ENCODE measurements at places on chromosomes 6 and 20. TPM values are rescaled to one million over a fixed set of nuclear protein-coding genes. Genes with fewer than 3 reads are reported as not detected.

SLC22A16 gene
- total RNA-seq, result not detected

GMNN gene
- total RNA-seq, result 9.9 TPM

PNPLA1 gene
- not detected for total RNA-seq

LRRN4 gene
- total RNA-seq, result not detected

LY6G6C gene
- not detected for total RNA-seq

HTR1E gene
- total RNA-seq, result not detected

HLA-G gene
- total RNA-seq, result 0.16 TPM

GABRR2 gene
- 0.16 TPM for total RNA-seq

QRSL1 gene
- 7.3 TPM for total RNA-seq

ADGRB3 gene
- 0.16 TPM for total RNA-seq

GSTA2 gene
- not detected for total RNA-seq

TNFAIP3 gene
- 3.7 TPM for total RNA-seq

SPTLC3 gene
- 4.6 TPM for total RNA-seq

TMEM170B gene
- 0.32 TPM for total RNA-seq

ARFRP1 gene
- 36.7 TPM for total RNA-seq

HEY2 gene
- total RNA-seq, result not detected

KCNK16 gene
- total RNA-seq, result not detected

FABP7 gene
- not detected for total RNA-seq

ZSCAN12 gene
- 5.2 TPM for total RNA-seq

OPN5 gene
- under 0.01 TPM for total RNA-seq

SOBP gene
- total RNA-seq, result 3.9 TPM

SFTA2 gene
- total RNA-seq, result not detected

OTOR gene
- not detected for total RNA-seq

DPM1 gene
- total RNA-seq, result 61.7 TPM

GINS1 gene
- 1.6 TPM for total RNA-seq

DEF6 gene
- 4.4 TPM for total RNA-seq

CLDN20 gene
- total RNA-seq, result not detected

ARMC2 gene
- 2.7 TPM for total RNA-seq

PSMB1 gene
- 257 TPM for total RNA-seq

SGK1 gene
- 40.4 TPM for total RNA-seq

MAP3K5 gene
- total RNA-seq, result 15.5 TPM

MDFI gene
- total RNA-seq, result 0.26 TPM

MUC22 gene
- total RNA-seq, result not detected

FOXF2 gene
- total RNA-seq, result 31.2 TPM

RNF5 gene
- 15.6 TPM for total RNA-seq

C20orf141 gene
- total RNA-seq, result not detected

VSX1 gene
- total RNA-seq, result not detected

TGM3 gene
- 0.09 TPM for total RNA-seq

C6orf132 gene
- 0.63 TPM for total RNA-seq

NTSR1 gene
- total RNA-seq, result under 0.01 TPM

ZNF311 gene
- total RNA-seq, result 1.6 TPM

PLEKHG1 gene
- total RNA-seq, result 3.3 TPM

AP5S1 gene
- total RNA-seq, result 13.6 TPM

TMEM217 gene
- 2.0 TPM for total RNA-seq

TBCC gene
- total RNA-seq, result 40.4 TPM

OLIG3 gene
- total RNA-seq, result not detected

BHLHE23 gene
- not detected for total RNA-seq

CLPSL1 gene
- total RNA-seq, result not detected

FUT9 gene
- not detected for total RNA-seq

MCHR2 gene
- total RNA-seq, result not detected

SH3BGRL2 gene
- 2.7 TPM for total RNA-seq

TRIM15 gene
- total RNA-seq, result not detected

SLC17A3 gene
- total RNA-seq, result not detected
